ENCODE measurements at places on chromosomes 1 and 21.
A peak's percentile ranks its signal among the peaks of the same experiment; 100 is the strongest.

- no peaks in the 10 kb centered on the region for H3K36me3 ChIP-seq
- DNase-seq, result no peak
- H3K27ac ChIP-seq, result no peak overlapping the region
- no peaks in the 10 kb centered on the region for H3K27me3 ChIP-seq
- H3K4me3 ChIP-seq, result no peak overlapping the region
Observed at GRCh38 chr1:100053119-100053518, 79.6 kb downstream of the SASS6 start.

DNA sequence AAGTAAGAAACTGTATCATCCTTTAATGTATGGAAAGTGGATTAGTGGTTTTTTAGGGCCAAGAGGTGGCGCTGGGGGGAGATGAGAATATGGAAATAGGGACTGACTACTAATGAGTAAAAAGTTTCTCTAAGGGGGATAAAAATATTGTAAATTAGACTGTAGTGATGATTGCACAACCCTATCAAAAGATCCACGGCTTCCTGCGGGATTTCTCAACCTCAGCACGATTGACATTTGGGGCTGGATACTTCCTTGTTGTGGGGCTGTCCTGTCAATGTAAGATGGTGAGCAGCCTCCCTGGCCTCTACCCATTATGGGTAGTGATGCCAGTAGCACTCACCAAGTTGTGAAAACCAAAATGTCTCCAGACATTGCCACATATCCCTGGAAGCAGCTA lies 36.0 kb upstream of the PRDM2 start:
- H3K27me3 ChIP-seq, result no peaks in the 10 kb centered on the region
- H3K27ac ChIP-seq, result no peak overlapping the region
- H3K4me1 ChIP-seq, result no peaks in the 10 kb centered on the region
- DNase-seq, result no peak
- no peaks in the 10 kb centered on the region for H3K36me3 ChIP-seq
- H3K4me3 ChIP-seq, result no peak overlapping the region

GRCh38 chr1:63152572-63152971 lies 169.8 kb upstream of the FOXD3 start:
- H3K27ac ChIP-seq, result no peak overlapping the region
- no peak overlapping the region for H3K4me3 ChIP-seq
- no peaks in the 10 kb centered on the region for H3K36me3 ChIP-seq
- peaks cover 2% of the 10 kb centered on the region for H3K4me1 ChIP-seq

DNA sequence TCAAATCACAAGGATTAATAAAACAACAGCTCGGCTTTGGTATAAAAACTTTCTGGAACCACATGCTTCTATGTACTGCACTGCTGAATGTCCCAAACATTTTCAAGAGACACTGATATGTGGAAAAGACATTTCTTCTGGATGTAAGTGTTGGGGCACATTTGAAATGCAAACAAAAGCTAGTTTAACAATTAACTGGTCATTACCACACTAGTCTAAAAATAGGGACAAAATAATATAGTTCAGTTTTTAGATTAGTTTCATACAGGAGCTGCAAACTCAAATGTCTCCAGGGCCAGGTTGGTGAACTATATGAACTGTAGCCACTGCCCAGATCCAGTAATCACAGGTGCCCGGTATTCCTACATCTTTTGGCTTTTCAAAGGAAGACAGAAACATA lies 3.2 kb downstream of the IL23R start:
- no peaks in the 10 kb centered on the region for H3K27me3 ChIP-seq
- H3K36me3 ChIP-seq, result no peaks in the 10 kb centered on the region
- H3K4me3 ChIP-seq, result no peak overlapping the region
- H3K27ac ChIP-seq, result no peak overlapping the region
- no peaks in the 10 kb centered on the region for H3K4me1 ChIP-seq

DNA sequence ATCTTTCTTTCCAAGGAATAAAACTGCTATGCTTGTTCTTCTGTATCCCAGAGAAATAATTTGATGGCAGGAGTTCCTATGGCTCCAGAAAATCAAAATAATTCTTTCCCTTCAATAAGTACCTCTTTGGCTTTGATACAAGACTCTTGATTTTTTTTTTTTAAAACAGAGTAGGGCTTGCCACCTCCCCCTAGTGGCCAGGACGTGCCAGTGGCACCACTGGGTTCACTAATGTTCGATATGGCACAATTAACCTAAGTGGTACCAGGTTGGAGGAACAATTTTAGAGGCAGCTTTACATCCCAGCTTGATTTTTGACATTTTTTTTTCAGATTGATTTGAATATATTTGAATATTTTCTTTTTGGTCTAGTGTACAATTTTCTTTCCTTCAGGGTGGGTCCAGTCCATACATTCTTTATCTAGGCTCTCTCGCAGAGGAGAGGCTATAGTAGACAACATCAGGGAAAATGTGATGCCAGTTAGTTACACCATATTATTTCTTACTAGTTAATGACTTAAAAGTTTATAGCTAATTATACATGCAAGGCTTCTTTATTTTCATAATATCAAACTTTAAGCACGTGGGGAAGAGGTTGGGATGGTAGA lies 330.9 kb downstream of the S1PR1 start:
- no peaks in the 10 kb centered on the region for H3K27me3 ChIP-seq
- no peaks in the 10 kb centered on the region for H3K4me1 ChIP-seq
- H3K27ac ChIP-seq, result no peak overlapping the region
- no peak overlapping the region for H3K4me3 ChIP-seq

GRCh38 chr1:46448109-46448911 lies 41.3 kb upstream of the DMBX1 start:
- H3K4me3 ChIP-seq, result peak overlapping the region; percentile 24
- no peak overlapping the region for H3K27ac ChIP-seq
- DNase-seq, result peak; percentile 52
- peaks cover 4% of the 10 kb centered on the region for H3K4me1 ChIP-seq
- peaks cover 63% of the 10 kb centered on the region for H3K27me3 ChIP-seq

DNA sequence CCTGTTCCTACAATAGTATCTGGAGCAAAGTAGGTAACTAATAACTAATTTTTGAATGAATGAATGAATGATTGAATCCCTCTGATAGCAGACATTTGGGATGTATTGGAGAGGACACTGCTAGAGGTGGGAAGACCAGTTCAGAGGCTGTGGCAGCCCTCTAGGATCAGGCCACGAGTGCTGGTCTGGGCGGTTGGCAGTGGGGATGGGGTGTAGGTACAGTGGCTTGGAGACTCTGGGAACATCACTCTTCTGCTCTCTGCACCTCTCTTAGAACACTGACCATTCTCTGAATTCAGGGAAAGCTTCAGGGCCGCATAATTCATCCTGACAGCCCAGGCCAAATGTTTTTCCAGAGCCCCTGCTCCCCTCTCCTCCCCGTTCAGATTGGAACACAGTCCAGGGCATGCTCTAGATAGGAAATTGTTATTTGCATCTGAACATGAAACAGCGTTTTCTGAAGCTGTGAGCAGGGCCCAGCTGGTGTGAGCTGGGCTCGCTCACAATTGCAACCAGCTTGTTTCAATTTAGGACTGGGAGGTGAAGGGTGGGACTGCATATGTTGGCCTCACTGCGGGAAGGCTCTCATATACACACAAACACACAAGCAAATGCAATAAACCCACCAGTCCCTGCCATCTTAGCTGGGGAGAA lies 253.1 kb upstream of the USP24 start:
- DNase-seq, result no peak
- H3K4me3 ChIP-seq, result no peak overlapping the region
- H3K27me3 ChIP-seq, result no peaks in the 10 kb centered on the region

DNA sequence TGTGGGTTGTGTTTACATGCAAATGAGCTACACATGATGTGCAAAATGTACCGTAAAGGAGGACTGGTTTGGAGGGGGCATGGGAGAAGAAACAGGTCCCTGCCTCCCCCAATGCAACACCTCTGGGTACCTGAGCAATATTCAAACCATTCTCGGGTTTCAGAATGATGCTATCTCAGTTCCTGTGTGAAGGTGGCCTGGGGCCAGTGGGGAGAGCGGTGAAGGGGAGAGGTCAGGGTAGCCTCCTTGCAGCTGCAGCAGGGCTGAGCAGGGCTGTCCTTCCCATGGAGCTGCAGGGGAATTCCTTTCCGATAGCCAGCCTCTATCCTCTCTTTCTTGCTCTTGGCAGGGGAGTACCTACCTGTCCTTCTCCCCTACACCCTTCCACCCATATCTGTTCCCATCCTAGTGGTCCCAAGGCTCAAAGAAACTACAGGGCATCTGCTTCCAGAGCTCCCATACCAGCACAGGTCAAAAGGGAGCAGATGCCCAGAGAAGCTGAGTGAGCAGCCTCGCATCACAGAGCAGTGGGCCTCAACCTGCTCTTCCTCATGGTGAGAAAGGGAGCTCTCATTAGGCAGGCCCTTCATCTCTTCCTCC lies 11.9 kb downstream of the MEF2D start:
- H3K4me1 ChIP-seq, result peaks cover 33% of the 10 kb centered on the region
- H3K36me3 ChIP-seq, result no peaks in the 10 kb centered on the region
- no peak overlapping the region for H3K27ac ChIP-seq

DNA sequence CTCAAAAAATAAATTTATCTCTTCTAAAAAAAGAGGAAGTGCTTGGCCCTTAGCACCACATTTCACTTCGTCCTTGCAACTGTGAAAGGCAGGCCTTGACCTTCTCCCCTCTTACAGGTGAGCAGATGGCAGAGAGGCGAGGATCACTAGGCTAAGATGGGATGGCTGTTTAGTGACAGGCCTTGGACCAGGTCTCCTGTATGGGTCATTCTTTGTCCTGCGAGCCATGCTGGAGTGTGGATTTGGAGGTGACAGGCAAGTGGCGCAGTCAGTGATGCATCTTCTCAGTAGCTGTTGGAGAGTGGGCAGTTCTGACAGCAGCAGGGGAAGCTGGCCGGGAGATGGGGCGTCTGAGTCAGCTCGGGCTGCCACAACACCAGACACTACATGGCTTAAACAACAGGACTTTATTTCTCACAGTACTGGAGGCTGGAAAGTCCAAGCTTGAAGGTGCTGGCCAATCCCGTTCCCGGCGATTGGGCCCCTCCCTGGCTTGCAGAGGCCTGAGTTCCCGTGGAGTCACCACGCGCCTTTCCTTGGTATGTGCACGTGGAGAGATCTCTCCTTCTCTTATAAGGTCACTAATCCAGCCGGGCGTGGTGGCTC lies 16.5 kb downstream of the SLC27A3 start:
- no peaks in the 10 kb centered on the region for H3K4me1 ChIP-seq
- no peak overlapping the region for H3K27ac ChIP-seq
- no peak overlapping the region for H3K4me3 ChIP-seq
- DNase-seq, result peak; percentile 13
- H3K36me3 ChIP-seq, result no peaks in the 10 kb centered on the region
- H3K27me3 ChIP-seq, result no peaks in the 10 kb centered on the region

GRCh38 chr1:112689842-112690237 lies 15.4 kb downstream of the MOV10 start:
- H3K27me3 ChIP-seq, result no peaks in the 10 kb centered on the region
- no peak for DNase-seq
- no peak overlapping the region for H3K4me3 ChIP-seq
- peaks cover 36% of the 10 kb centered on the region for H3K36me3 ChIP-seq

Data from trophoblast cell (in vitro differentiated cells and primary cell).